Foreskin keratinocyte (primary cell): ENCODE measurements at places on chromosomes 6 and 20. TPM values are rescaled to one million over a fixed set of nuclear protein-coding genes. Genes with fewer than 3 reads are reported as not detected.

PMEPA1 gene
- 50.3 and 171 TPM in 2 replicates for total RNA-seq

RSPO4 gene
- total RNA-seq: not detected in 2 replicates

WFDC12 gene
- total RNA-seq: 0.18 and 0.61 TPM in 2 replicates

PSORS1C2 gene
- not detected in 2 replicates for total RNA-seq

ID4 gene
- not detected in 2 replicates for total RNA-seq

WFDC11 gene
- not detected in 2 replicates for total RNA-seq

SLC32A1 gene
- not detected in 2 replicates for total RNA-seq

CARMIL1 gene
- 24.8 and 25.2 TPM in 2 replicates for total RNA-seq

TFAP2C gene
- total RNA-seq: 16.3 and 16.4 TPM in 2 replicates

KCNQ5 gene
- total RNA-seq: 4.9 and 6.4 TPM in 2 replicates

MAK gene
- total RNA-seq: not detected in 2 replicates

CRISP3 gene
- total RNA-seq: not detected in 2 replicates

ROMO1 gene
- total RNA-seq: 271 and 286 TPM in 2 replicates

SLC24A3 gene
- total RNA-seq: 0.20 and 0.25 TPM in 2 replicates

ARG1 gene
- not detected in 2 replicates for total RNA-seq

BPIFB4 gene
- not detected in 2 replicates for total RNA-seq

RIPOR2 gene
- 0.04 TPM in 1 of 2 replicates, not detected in the other for total RNA-seq

CCN6 gene
- 0.11 and 0.37 TPM in 2 replicates for total RNA-seq
